M059J (cell line): ENCODE measurements at places on chromosomes 7 and 10. TPM values are rescaled to one million over a fixed set of nuclear protein-coding genes. Genes with fewer than 3 reads are reported as not detected.
A peak's percentile ranks its signal among the peaks of the same experiment; 100 is the strongest.

DNA sequence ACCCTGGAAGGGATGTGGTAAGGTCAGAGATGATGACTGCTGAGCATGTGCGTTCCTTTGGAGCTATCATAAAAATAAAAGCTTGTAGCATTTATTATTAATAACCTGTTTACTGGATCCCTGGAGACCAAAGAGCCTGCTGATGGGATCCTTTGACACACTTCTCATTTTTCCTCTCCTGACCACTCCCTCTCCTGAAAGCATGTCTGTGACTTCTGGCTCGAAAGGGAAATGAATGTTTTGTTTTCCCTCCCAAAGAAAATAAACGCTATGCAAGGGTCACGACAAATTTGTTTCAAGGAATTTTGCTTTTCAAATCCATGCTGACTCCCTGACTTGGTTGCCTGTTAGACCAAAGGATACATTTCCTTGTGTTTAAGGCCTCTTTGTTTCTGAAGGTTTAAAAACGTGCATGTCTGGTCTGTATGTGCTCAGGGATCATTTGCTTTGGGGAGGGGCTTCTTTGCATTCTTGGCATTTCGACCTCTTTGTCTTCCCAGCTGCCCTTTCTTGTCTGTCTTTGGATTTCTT is 185.1 kb upstream of the AGK start:
- DNase-seq = peak; percentile 26

Gene WEE2
- total RNA-seq = not detected in 2 replicates

DNA sequence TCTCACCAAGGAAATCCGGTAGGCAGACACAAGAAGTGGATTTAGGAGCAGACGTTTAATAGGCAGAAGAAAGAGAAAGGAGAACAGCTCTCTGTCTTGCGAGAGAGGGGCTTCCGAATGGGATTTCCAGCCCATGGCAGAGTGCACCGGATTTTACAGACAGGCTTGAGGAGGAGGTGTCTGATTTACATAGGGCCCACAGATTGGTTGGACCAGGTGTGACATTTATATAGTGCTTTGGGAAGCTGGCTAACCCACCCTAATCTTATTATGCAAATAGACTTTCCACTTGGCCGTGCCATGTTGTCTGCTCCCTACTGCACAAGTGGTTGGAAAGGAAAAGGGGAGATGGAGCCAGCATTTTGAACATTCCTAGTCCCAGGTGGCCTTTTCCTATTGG is 57.8 kb downstream of the ANKMY2 start:
- DNase-seq = no peak

GRCh38 chr10:131088619-131089018 is 222.9 kb downstream of the TCERG1L start:
- DNase-seq = no peak

GRCh38 chr7:1695800-1696454 is 25.9 kb downstream of the ELFN1 start:
- DNase-seq = no peak

Gene CEP55
- total RNA-seq = 85.5 and 87.9 TPM in 2 replicates

DNA sequence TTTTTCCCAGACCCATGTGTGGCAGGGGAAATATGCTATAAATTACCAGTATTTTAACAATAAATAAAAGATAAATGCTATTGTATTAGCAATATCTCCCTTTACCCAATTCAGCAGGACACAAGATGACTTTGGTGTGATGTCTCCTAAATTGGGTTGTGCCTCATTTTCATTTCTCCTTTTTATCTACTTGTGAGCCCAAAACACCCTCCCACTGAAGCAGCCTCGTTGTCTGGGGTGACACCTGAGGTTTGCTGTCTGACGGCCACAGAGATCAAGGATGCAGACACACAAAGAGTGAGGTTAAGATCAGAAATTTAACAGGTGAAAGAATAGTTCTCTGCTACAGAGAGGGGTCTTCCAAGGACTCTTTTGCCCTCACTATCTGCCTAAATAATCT is 27.1 kb upstream of the CC2D2B start:
- no peak for DNase-seq

DNA sequence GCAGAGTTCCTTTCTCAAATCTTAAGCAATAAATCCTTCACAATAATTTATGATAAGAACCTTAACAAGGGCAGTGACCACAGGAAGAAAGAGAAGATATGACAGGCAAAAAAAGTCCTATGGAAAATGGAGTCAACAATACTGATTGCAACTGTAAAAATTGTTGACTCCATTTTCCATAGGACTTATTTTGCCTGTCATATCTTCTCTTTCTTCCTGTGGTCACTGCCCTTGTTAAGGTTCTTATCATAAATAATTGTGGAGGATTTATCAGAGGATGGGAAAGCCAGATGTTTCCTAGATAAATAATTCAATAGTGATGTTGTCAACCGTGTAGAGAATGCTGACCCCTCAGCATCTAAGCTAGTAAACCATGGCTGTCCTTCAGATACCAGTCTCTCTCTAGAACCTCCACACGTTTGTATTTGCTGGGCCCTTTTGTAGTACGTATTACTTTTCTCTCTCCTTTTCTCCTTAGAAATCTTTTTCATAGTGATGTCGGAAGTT is 172.6 kb upstream of the BET1 start:
- DNase-seq = no peak

Gene NEUROG3
- total RNA-seq = not detected in 2 replicates

- no peak for DNase-seq
Measured at GRCh38 chr7:8249121-8249520, 12.8 kb downstream of the ICA1 start.

Gene ANXA8L1
- 0.37 and 2.9 TPM in 2 replicates for total RNA-seq

GRCh38 chr10:100836891-100837290 is 75.9 kb upstream of the SLF2 start:
- DNase-seq = no peak

DNA sequence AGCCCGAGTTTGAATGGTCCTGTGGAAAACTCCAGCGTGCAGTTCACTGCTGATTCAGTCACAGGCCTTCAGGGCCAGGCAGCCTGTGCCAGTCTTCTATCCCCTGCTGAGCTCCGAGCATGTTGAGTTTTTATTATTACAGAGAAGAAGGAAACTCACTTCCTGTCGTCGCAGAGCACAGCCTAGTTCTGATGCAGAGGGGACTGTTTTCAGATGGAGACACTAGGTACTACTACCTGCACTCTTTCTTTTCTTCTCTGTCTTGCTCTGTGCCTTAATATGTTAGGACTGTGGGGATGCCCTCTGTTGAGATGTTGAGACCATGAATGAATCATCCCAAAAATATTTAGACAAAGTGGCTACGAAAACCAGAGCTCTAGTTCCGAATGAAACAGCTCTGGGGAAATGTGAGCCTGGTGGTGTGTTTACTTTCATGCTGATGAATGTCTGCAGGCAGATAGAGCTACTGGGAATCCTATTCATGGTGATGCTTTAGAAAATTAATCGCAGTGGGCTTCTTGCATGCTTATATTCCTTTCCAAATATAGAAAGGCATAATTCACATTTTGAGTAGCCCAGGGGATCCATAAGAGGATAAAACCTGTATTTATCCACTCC is 29.6 kb downstream of the CASP7 start:
- peak; percentile 89 for DNase-seq

GRCh38 chr7:121084256-121084655 is 95.7 kb downstream of the CPED1 start:
- DNase-seq = peak; percentile 10

Gene SFTPA1
- not detected in 2 replicates for total RNA-seq

DNA sequence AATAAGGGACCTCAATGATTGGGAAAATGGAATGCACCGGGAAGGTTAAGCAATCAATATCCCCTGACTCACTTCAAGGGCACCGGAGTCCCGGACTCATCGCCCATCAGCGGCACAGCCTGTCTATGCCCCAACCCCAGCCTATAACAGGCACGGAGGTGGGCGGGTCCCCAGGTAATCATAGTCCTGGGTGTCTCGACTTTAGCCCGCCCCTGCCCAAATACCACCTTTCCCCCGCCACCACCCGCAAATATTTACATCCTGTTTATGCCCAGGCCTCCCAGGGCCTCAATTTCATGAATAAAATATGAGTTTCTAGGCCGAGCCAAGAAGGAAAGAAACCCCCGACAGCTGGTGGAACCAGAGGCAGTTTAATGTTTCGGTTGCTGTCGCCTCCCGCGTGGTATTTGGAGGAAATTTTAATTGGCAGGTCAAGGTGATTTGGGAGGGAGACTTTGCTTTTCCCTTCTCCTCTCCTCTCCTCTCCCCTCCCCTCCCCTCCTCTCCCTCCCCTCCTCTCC is 15.6 kb upstream of the RFC2 start:
- DNase-seq = peak; percentile 81

Gene PKD2L1
- total RNA-seq = not detected in 2 replicates

Gene CTAGE4
- total RNA-seq = 2.7 TPM in 1 of 2 replicates, not detected in the other

GRCh38 chr7:141430455-141431139 is 120.6 kb upstream of the AGK start:
- no peak for DNase-seq

Gene CTTNBP2
- total RNA-seq = 0.39 and 0.59 TPM in 2 replicates

- DNase-seq = peak; percentile 37
Measured at GRCh38 chr10:62239994-62240393, 28.6 kb downstream of the RTKN2 start.

DNA sequence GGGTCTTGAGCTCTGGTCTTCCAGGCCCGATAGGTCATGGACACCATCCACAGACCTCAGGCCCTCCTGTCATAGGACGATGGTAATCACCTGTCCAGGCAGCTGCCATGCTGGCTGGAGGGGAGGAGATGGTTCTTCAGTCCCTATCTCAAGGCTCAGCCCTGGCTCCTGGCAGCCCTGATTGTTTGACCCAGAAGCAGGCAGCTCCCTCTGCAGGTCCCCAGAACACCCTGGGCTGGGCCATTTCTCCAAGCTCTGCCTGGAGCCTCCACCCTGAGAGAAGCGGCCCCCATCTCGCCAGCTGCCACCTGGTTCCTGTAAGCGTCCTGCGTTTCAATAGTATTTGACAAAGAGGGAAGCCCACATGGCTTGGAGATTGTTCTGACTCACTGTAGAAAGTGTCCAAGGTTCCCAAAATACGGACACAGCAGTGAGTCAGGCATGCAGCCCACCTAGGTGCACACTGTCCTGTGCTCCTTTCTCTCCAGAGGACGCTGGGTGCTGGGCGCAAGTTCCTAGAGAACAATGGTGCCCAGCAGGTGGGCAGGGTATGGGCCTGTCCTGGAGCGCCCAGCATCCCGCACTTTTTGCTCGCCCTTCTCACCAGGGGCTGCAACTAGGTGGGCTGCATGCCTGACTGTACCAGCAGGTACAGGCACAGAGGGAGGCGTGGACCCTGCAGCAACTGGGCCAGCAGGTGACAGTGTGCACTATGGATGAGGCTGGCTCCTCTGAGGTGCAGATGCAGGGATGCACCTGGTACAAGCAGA is 72.4 kb upstream of the EBF3 start:
- DNase-seq = no peak

DNA sequence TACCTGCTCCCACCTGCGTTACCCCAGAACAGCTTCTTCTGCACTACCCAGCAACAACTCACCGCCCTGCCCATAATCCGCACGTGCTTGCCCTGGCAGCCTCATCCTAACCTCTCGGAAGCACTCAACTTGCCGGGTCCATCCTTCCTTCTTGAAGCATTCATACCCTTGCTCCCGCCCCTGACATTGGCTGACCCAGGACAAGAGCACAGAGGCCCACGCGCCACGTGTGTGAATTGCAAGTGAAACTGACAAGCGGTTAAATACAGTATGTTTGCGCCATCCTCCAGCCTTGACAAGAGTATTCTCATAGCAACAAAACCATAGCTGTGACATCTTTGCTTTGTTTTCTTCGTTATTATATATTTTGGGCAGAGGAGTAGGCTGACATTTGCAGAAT is 10.9 kb upstream of the OCM start:
- no peak for DNase-seq

Gene SEC61A2
- 5.0 and 6.4 TPM in 2 replicates for total RNA-seq

Gene UCMA
- not detected in 2 replicates for total RNA-seq

GRCh38 chr10:50536617-50537240 is 87.0 kb downstream of the SGMS1 start:
- DNase-seq = peak; percentile 73

Gene PKD1L1
- 0.02 and 2.7 TPM in 2 replicates for total RNA-seq

- DNase-seq = no peak
Measured at GRCh38 chr7:76165106-76165972, 36.4 kb upstream of the SRRM3 start.

Gene MARCHF5
- 12.9 and 23.9 TPM in 2 replicates for total RNA-seq

DNA sequence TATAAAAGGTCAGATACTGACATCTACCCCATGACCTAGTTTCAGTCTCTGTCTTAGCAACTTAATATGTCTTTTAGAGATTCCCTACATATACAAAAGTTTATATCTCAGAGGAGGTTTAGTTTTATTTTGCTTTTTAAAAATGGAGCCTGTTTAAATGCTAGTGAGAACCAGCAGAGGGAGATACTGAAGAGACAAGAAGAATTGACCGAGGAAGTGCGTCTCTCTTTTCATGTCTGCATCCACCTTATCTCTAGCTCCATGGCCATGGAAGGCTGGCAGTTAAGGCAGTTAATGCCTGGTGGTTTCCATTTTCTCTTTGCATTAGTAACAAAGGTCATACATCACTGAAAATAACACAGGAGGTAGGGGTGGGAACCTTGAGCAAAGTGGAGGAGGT is 10.7 kb downstream of the SUV39H2 start:
- no peak for DNase-seq

DNA sequence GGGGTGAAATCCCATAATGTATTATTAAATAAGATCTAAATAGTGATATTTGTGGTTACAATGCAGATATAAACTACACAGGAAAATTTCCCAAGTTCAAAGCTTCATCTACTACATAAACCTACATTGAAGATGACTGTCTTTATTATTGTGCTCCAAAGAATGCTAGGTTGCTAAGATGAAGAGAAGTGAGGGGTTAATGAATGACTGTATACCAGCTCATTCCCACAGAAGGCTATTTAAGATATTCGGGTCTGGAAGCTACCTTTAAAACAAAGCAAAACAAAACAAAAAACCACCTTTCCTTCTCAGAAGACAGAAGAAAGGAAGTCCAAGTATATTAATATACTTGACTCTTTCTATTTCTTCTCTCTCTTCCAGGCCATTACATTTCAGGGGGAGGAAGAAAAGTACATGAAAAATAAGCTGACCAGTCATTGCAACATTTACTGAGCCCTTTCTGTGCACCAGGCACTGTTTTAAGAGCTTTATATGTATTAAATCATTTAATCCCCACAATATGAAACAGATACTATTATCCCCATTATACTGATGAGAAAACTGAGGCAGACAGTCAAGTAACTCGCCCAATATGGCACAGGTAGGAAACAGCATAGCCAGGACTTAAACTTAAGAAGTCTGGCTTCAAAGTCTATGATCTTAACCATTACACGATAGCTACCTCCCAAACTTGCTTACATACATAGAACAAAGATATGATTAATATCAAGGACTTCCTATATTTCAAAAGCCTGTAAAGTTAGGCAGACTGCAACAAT is 48.1 kb downstream of the TNPO3 start:
- DNase-seq = peak; percentile 8

- peak; percentile 43 for DNase-seq
Measured at GRCh38 chr7:1883834-1884582, 213.9 kb downstream of the ELFN1 start.

Gene NODAL
- total RNA-seq = not detected in 2 replicates
